ENCODE measurements at places on chromosomes 12 and 14.

DNA sequence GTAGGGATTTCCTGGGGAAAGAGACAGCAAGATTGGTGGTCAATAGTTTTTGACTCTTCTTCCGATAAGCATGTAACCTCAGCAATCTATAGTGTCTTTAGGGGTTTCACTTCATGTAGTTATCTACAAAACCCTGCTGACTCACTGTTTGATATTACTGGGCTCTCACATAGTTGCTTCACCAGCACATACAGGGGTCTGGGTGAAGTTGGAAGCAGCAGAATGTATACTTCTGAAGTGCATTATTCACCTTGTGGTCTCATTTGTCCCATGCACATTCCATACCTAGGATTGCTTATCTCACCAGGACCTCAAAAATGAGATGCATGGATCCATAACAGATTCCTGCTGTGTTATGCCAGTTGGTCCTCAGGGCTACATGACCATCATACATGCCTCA lies 280.0 kb downstream of the LRIG3 start:
- no peak for DNase-seq

GRCh38 chr12:89461649-89462612 lies 62.7 kb downstream of the GALNT4 start:
- no peak for DNase-seq

GRCh38 chr12:111505601-111506036 lies 93.5 kb downstream of the ATXN2 start:
- DNase-seq: no peak

GRCh38 chr14:105224845-105225570 lies 23.3 kb upstream of the BTBD6 start:
- DNase-seq: no peak

- DNase-seq: no peak
Measured at GRCh38 chr14:93481758-93482157, 51.0 kb downstream of the UNC79 start.

- DNase-seq: no peak
Measured at GRCh38 chr14:66228267-66228970, 257.8 kb upstream of the CCDC196 start.

- no peak for DNase-seq
Measured at GRCh38 chr14:57073986-57074385, 194.7 kb downstream of the EXOC5 start.

GRCh38 chr12:110337912-110338710 lies 57.1 kb downstream of the ATP2A2 start:
- DNase-seq: no peak

DNA sequence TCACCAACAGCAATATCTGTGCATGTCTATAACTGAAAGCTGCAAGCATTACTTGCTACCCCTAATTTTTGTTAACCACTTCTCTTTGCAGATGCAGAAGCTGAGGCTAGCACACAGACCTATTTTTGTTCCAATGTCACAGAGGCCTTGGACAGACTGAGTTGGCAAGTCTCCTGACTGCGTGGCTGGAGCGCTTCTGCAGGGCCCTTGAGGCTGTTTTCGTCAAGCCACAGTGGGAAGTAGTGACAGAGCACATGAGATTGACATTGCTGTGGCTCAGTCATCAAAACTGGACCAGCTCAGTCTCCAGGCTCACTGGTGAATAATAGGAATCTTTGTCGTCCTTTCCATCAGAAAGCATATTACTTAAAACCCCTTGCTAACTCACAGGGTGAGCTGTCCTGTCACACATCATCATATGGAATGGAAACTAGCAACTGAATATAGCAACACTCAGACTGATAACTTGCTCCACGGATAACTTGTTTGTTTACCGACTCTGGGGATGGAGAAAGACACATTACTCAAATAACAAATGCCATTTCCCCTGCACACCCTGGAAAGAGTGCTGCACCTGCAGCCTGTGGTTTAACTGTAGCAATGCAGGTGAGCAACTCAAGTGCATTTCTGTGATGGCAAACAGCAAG lies 43.6 kb upstream of the DDX11 start:
- no peak for DNase-seq

GRCh38 chr12:6613015-6613775 lies 6.0 kb upstream of the CHD4 start:
- no peak for DNase-seq

- no peak for DNase-seq
Measured at GRCh38 chr14:32593290-32593942, 264.3 kb downstream of the AKAP6 start.

DNA sequence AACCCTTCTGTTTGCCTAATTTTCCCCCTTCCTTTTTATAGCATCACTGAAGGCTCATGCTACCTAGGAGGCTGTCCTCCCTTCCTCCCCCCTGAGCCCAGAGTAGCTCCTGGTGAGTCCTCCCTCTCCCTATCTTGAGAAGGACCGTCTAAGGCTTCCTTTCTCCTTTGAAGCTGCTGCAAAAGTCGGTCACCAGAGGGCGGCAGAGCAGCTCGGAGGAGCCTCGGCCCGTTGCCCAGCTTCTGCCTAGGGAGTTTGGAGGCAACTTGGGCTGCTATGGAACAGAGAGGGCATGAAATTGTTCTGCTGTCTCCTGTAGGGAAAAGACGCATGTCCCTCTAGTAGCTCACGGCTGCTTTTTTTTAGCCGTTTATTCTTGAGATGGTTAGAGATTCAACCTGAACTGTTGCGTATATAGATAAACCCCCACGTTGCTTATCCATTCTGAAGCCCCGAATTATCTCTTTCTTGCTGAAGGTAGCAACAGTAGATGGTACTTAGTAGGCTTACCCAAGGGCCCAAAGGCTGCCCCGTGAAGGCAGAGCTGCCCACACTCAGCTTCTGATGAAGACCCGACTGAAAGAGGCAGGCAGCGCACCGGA lies 5.7 kb downstream of the WNT5B start:
- no peak for DNase-seq

DNA sequence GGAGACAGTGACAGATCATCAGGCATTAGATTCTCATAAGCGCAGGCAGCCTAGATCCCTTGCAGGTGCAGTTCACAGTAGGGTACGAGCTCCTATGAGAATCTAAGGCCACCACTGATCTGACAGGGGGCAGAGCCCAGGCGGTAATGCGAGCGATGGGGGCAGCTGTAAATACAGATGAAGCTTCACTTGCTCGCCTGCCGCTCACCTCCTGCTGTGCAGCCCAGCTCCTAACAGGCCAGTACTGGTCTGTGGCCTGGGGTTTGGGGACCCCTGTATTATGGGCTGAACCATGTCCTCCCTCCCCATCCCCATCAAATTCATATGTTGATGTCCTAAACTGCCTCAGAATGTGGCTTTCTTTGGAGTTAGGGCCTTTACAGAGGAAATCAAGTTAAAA lies 63.2 kb downstream of the NOS1 start:
- DNase-seq: no peak

DNA sequence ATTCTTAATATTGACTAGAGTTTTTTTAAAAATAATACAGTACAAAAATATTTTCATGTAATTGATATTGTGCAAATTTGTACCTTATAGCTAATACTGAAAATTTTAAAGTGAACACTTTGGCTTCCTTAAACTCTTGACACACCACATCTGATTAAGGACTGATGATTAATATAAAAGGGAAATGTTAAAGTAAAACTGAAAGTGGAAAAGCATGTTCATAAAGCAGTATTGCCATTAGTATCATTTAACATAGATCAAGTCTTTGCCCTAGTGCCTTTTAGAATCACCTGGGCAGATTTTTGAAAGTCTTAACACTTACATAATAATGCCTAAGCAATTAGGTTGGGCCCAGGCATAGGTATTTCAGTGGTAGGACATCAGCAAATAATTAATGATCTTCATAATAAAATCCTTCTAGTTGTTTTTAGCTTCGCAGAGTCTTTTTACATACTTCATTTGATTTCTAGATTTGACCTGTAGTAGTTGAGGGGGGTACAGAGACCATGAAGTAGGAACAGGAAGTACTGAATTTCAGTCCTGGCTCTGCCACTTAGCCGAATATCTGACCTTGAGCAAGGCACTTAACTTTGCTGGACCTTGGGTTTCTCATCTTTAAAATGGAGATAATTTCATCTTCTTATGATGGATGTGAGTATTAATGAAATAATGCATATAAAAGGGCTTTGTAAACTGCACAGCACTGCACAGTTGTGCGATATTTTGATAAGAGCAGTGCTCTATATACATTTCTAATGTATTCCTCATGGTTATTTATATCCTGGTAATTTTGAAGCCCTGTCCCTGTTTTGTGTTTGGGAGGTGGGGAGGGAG lies 43.7 kb downstream of the MARK3 start:
- no peak for DNase-seq

- no peak for DNase-seq
Measured at GRCh38 chr12:132464820-132465219, 25.1 kb upstream of the FBRSL1 start.

DNA sequence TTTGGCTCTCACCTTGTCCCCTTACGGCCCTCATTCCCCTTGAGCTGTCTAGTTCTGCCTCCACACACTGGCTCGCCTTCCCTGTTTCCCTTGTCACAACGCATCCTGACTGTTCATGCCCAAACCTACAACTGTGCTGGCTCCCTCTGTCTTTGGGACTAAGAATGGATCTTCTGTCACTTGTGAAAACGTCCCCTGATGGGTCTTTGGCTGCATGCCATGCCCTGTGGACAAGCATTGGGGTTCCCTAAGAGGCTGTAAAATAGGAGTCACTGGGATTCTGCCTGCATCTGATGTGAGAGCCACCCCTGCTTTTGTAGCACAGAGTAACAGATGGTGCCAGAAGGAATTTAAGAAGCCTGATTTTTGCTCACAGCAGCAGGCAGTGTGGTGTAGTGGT lies 285.3 kb upstream of the CRY1 start:
- DNase-seq: no peak

DNA sequence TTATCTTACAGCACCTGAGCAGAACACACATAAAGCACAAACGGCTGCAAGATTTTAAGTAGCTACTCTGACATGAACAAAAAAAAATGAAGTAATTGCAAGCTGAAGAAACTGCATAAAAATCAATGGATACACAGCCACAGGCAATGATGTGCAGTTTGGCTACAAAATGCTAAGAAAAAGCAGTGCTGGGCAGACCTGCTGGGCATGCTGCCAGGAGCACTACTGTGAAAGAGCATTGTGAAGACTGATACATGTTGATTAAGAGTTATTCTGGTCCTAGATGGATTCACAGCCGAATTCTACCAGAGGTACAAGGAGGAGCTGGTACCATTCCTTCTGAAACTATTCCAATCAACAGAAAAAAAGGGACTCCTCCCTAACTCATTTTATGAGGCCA lies 20.1 kb upstream of the RTN1 start:
- no peak for DNase-seq

DNA sequence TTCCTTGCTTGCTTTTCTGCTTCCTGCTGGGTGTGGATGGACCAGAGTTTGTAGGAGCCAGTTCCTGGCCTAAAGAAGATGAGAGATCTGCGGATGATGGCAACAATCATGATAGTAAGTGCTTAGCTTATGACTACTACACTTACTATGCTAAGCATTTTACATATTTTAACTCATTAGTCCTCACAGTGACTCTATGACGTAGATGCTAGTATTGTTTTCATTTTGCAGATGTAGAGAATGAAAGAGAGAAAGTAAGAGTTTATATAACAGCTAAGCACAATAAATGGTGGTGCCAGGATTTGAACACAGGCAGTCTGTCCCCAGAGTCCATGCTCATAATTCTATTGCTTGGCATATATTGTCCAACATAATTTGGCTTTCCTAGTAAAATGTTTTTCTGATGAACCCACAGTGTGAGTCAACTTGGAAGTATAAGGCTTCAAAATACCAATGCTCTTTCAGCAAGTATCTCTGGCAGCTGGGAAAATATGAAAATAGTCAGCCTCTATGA lies 363.2 kb upstream of the DDHD1 start:
- no peak for DNase-seq

GRCh38 chr12:93108985-93109384 lies 179.9 kb upstream of the EEA1 start:
- no peak for DNase-seq

DNA sequence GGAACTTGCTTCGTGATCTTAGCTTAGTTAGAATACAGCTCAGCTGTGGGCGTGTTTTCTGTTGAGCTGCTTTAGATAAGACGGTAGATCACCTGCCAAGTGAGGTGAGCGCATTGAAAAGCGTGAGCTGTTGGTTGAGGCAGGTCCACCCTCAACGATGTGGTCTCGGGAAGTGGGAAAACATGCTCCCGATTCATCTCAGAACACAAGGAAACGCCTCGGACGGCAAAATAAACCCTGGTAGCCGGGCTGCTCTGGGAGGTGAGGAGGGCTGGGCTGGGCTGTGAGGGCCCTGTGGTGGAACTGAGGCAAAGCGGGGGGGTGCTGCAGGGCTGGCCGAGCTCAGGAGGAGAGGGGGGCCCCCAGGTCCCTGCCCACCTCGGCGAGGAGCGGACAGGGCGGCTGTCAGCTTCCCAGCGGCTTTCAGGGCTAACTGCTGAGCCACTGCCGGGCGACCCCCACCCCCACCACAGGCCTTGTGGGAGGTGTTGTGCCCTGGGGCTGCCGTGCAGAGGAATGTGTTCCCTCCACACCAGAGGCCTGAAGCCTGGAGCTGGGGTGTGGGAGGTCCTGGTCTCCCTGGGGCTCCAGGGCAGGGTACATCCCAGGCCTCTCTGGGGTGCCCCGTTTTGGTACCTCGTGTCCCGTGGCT lies 30.7 kb downstream of the NOC4L start:
- no peak for DNase-seq

DNA sequence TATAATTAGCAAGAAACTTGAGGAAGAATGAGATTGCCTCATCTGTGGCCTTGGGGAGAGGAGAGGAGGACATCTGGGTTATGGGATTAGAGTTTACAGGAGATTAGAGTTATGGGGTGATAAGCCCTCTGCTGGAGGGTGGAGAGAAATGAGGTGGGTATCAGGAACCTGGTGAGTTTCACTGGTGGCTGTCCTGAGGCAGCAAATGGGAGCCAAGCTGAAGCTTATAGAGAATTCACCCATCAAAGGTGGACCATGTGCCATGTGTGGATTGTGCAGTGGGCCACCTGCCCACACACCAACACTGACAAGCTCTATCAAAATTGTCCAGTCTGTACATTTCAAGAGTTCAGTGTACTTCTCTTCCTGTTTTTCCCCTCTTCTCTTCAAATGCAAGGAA lies 135.3 kb downstream of the AEBP2 start:
- no peak for DNase-seq

DNA sequence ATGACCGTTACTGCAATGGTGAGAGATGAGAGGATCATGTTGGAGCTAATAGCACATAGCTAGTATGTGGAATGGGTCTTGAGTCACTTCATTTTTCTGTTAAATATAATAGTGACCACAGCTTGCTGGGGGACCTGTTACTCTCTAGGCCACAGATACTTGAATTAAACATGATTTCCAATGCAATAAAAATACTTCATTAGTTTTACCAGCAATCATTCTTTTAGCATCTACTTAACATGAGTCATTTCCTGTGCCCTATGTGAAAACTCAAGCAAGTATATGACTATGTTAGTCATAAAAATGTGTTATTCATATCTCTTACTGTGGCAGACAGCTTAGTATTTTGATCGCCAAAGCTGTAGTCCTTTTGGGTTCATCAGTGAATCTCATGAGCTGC lies 798.8 kb downstream of the SLC16A7 start:
- DNase-seq: no peak

DNA sequence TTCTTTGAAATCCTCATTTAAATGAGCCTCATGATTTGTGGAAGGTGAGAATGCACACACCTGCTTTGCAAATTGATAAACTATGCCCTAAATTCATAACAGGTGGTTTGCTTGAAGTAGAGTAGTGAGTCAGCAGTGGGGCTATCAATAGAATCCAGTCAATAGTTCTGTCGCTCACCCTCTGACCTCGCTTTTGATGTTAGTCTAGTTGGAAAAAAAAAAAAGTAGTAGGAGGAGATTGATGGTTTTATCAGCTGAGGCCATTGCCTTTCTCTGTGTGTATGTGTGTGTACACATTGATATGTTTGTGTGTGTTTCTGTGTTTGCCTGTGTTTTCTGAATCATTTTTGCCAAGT lies 267.3 kb downstream of the SNAPC1 start:
- DNase-seq: no peak
